Heart left ventricle (tissue), 16 donors: ENCODE measurements at places on chromosomes 12 and 14. TPM values are rescaled to one million over a fixed set of nuclear protein-coding genes. Genes with fewer than 3 reads are reported as not detected.

- no peak for DNase-seq
Measured at GRCh38 chr12:131157743-131158142, 204.0 kb downstream of the ADGRD1 start.

The FLVCR2 gene
- total RNA-seq: 1.3 TPM

The B3GNT4 gene
- total RNA-seq: not detected

The KLRC1 gene
- total RNA-seq: not detected

GRCh38 chr12:115946867-115947695 lies 330.4 kb downstream of the MED13L start:
- no peak for DNase-seq

- DNase-seq: no peak
Measured at GRCh38 chr12:12954356-12954755, 2.4 kb upstream of the GPRC5D start.

- no peak for DNase-seq
Measured at GRCh38 chr14:88209273-88209672, 113.8 kb downstream of the KCNK10 start.

GRCh38 chr12:66289485-66289884 lies 12.8 kb upstream of the HELB start:
- no peak for DNase-seq

GRCh38 chr14:68779761-68780323 lies 13.0 kb downstream of the ZFP36L1 start:
- DNase-seq: no peak

The SEL1L gene
- 86.5 TPM for total RNA-seq

DNA sequence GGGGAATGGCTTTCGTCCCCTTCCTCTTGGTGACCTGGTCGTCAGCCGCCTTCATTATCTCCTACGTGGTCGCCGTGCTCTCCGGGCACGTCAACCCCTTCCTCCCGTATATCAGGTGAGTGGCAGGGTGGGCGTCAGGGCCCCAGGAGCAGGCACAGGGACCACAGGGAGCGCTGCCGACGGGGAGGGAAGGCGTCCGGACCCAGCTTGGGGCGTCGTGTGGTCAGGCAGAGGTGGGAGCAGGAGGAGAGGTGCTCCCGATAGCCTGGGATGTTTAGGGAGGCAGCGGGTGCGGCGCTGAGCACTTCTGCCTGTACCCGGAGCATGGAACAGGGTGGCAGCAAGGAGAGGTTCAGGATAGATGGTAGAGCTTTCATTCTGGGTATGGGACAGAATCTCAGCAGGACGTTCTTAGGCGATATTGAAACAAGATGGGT lies 444 bp downstream of the DRAM1 start:
- no peak for DNase-seq

GRCh38 chr12:3556716-3557115 lies 65.7 kb downstream of the PRMT8 start:
- DNase-seq: no peak

GRCh38 chr12:92044435-92044834 lies 101.2 kb downstream of the BTG1 start:
- no peak for DNase-seq
